ENCODE measurements at places on chromosomes 13 and 19.

DNA sequence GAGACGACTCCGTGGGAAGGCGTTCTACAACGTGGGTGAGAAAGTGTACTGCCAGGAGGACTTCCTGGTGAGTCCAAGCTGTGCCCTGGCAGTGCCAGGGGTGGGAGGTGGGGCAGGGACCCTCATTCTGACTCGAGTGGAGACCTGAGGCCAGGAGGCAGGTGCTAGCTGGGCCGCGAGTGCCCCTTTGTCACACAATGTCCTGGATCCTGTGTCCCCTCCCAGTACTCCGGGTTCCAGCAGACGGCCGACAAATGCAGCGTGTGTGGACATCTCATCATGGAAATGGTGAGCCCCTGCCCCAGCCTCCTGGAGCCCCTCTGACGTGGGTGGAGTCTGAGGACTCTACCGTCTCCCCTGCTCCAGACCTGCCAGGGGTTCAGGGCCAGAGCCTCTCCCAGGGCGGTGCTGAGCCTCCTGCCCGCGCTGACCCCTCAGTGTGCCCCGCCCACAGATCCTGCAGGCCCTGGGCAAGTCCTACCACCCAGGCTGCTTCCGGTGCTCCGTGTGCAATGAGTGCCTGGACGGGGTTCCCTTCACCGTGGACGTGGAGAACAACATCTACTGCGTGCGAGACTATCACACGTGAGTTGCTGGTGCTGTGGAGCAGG is 11.6 kb downstream of the WTIP start:
- no peak for DNase-seq

DNA sequence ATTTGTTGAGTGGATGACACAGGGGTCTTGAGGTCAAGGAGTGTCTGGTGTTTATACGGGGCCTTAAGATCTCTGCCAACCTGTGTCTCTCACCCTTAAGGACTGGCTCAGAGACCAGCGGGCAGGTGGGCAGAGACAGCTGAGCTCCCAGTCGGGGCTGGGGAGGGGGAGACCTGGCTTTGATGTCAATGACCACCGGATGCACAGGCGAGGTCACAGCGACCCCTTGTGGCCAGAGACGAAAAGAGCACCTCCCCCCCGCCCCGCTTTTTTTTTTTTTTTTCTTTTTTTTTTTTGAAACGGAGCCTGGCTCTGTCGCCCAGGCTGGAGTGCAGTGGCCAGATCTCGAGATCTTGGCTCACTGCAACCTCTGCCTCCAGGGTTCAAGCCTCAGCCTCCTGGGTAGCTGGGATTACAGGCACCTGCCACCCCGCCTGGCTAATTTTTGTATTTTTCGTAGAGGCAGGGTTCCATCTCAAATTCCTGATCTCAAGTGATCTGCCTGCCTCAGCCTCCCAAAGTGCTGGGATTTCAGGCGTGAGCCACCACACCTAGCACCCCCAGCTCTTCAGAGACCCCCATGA is 12.1 kb upstream of the KLK14 start:
- DNase-seq, result peak; percentile 51

DNA sequence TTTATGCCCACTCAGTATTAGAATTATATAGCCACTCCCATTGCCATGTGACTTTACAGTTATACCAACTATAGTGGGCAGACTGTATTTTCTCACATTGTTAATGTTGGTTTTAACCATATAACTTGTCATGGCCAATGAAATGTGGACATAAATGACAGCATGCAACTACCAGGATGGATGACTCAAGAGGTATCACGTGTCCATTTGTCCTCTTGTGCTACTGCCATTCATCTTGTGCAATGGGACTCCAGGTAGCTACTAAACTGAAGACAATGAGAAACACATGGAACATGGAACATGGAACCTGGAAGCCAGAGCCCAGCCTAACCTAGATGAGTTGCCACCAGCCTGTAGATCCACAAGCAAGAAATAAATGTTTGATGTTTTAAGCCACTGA is 242.7 kb upstream of the IPO5 start:
- DNase-seq, result no peak

DNA sequence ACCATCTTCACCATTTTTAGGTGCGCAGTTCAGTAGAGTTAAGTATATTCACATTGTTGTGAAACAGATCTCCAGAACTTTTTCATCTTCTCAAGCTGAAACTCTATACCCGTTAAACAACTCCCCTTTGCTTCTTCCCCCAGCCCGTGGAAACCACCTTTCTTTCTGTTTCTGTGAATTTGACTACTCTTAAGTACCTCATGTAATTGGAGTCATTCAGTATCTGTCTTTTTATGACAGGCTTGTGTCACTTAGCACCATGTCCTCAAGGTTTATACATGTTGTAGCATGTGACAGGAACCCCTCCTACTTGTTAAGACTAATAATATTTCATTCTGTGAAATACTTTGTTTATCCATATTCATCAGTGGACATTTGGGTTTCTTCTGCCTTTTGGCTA is 52.8 kb downstream of the TNFRSF19 start:
- DNase-seq, result no peak

DNA sequence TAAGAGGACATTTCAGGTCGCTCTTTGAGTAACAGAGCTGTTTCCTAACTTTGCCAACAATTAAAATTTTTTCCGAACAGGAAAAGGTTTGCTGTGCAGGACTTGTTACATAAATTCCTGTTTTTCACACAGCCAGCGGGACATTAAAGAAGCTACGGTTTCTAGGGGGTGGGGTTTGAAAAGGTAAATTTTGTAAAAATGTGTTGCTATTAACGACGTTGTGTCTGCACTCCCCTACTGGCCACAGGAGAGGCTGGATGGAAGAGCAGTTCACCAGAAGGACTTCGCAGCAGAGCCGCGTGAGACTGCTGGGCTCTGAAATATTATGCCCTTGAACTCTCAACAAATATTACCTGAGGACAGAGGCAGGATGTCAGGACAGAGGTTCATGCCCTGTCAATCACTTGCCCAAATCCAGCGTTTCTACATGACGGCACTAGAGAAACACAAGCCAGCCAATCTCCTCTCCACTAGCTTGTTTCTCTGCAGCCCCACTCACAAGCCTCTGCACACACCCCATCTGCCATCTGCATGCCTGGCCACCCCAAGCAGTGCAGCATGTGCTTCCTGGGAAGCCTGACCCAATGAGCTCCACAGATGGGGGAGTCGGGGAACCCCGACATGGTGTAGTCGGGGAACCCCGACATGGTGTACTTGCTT is 102.0 kb downstream of the FOXO1 start:
- no peak for DNase-seq
